ENCODE measurements at places on chromosomes 11 and 22.
A peak's percentile ranks its signal among the peaks of the same experiment; 100 is the strongest.

GRCh38 chr11:47257517-47258316, at the start of gene NR1H3:
NR1H3 (plus strand) TSS chr11:47257996; CDS start chr11:47259217, 1,221 bp downstream.
- DNase-seq = no peak

DNA sequence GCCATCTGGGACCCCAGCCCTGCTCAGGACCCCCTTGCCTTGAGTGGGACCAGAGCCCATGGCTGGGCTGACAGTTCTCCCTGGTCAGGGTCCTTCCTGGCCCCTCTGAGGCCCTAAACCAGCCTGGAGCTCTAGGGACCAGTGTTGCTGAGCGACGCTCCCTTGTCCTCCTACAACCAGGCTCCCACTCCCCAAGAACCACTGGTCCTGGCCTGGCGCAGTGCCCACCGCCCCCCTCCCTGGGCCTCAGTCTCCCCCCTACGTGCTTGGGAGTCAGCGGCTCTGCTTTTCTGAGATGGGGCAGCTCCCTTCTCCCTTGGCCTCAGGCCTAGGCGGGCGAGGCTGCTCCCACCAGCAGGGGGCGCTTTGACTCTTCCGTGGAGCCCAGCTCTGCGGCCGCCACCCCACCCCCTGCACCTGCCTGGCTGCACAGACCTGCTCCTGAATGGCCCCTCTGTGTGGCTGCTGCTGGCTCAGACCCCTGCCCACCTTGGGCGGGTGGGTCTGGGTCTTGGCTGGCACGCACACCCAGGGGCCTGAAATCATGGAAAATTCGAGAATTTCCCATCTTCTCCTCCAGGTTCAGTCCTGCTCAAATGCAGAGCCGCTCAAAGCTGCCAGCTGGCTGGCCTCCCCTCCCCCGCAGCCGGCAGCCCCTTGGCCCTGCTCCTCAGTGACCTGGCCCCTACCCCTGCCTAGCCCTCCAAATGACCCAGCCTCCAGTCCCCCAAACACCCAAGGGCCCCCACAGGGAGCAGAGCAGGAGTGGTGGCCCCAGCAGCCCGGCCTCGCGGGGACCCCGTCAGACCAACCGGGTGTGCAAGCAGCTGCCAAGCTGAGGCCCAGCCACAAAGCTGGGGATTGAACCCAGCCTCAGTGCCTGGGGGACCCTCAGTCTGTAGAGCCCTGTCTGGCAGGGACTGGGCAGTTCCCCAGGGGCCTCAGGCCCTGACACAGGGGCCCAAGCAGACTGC, 9.1 kb downstream of the PRR33 start:
- peak; percentile 29 for DNase-seq

GRCh38 chr11:21142007-21142406, 472.6 kb downstream of the NELL1 start:
- DNase-seq = no peak

DNA sequence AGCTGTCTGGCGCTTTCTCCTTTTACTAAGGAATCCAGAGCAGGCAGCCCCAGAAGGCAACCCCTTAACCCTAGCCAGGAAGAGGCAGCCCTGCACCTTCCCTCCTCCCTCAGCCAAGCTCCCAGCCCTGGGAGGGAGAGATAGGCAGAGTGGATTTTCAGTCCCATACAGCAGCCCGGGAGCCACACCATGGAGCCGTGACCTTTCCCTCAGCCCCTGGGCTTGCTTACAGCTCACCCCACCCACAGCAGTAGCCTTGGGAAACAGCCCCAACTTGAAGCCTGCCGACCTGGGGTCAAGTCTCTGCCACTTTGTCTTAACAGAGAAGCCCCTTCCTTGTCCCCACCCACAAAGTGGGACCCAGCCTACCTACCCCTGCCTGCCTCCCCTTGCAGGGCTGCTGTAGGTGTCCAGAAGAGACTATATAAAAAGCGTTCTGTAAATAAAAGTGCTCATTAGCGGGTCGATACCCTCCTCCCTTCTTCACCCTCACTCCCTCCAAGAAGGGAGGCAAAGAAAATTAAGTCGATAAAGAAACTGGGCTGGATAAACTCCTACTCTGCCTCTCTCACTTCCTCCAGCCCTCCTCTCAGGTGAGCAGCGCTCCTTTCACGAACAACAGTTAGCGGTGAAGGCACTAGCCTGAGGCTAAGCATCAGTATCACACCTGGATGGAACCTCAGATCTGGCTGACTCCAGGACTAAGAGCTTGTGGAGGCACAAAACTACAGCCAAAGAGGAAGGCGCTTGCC, 4.2 kb downstream of the TST start:
- no peak for DNase-seq

GRCh38 chr11:90434858-90435257, 212.0 kb upstream of the CHORDC1 start:
- DNase-seq = no peak

- no peak for DNase-seq
These were observed 52.4 kb downstream of the MCM5 start for GRCh38 chr22:35452351-35452781.

GRCh38 chr11:72743321-72744221, 8.6 kb downstream of the ARAP1 start:
- no peak for DNase-seq

- DNase-seq = no peak
These were observed 113.5 kb upstream of the IGLL5 start for GRCh38 chr22:22773979-22774604.

GRCh38 chr22:48397531-48398180, 1430.0 kb downstream of the BRD1 start:
- no peak for DNase-seq

DNA sequence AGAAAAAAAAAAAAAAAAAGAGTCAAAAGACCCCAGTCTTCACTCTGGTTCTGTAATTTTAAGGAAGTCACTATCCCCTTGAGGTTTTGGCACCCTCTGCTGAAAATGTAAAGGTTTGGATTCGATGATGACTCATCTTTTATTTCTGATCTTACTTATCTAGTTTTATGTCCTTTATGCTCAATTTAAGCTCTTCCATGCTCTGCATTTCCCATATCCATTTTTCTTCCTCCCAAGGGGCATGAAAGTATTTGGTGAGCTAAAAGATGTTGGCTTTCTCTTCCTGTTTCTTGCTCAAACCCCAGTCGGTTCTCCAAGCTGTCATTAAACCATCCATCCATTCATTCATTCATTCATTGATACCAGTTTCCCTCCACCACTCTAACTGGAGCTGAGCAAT, 61.0 kb upstream of the CDON start:
- DNase-seq = no peak

- no peak for DNase-seq
These were observed 88.5 kb upstream of the ANO3 start for GRCh38 chr11:26243426-26243825.

DNA sequence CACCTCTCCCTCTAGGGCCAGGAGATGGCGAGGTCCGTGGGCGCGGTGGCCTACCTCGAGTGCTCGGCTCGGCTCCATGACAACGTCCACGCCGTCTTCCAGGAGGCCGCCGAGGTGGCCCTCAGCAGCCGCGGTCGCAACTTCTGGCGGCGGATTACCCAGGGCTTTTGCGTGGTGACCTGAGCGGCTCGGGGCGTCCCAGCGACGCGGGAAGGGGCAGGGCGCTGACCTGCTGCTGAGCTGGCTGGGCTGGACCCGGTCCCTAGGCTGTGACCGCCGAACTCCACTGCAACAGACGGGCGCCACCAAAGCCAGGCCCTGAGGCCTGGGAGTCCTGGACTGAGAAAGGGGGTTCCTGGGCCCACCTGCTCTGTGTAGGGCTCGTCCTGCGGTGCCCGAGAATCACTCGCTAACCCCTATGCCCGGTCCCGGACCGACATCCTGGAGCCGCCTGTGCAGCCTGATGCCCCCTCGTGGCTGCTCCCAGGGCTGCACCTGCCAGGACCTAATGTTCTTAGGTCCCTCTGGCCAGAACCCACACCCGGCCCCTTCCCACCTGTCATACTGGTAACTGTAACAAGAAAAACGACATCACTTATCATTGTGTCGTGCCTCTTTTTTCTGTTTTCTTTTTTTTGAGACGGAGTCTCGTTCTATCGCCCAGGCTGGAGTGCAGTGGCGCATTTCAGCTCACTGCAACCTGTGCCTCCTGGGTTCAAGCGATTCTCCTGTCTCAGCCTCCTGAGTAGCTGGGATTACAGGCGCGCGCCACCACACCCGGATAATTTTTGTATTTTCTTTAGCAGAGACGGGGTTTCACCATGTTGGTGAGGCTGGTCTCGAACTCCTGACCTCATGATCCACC, 15.0 kb downstream of the RHOD start:
- DNase-seq = peak; percentile 9

GRCh38 chr22:27686534-27686933, 115.0 kb downstream of the MN1 start:
- no peak for DNase-seq

DNA sequence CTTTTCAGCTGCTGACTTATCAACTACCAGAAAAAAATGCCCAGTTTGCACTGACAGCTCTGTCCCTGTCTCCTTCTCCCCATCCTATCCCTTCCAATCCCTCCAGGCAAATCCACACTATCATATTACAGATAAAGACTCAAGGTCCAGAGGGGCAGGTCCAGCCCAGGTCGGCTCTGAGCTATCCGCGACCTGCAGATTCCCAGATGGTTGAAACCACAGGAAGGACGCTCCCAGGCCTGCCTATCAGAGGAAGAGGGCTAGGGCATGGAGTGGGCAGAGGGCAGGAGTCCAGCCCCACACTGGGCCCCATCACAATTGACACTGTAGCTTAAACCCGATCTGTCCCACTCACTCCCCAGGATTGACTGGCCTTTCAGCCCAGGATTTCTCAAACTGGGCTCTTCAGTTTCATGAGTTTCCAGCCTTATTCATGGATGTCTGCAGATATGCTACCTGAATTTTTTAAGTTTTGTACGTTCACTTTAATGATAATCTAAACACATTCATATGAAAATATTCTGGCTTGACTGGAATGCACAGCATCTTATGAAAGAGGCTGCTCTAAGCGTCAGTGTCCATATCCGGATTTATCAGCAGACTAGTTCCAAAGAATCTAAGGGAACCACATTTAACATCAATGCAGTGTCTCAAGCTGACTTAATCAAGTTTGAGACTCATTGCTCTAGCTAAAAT, 16.4 kb upstream of the FCHSD2 start:
- DNase-seq = no peak

DNA sequence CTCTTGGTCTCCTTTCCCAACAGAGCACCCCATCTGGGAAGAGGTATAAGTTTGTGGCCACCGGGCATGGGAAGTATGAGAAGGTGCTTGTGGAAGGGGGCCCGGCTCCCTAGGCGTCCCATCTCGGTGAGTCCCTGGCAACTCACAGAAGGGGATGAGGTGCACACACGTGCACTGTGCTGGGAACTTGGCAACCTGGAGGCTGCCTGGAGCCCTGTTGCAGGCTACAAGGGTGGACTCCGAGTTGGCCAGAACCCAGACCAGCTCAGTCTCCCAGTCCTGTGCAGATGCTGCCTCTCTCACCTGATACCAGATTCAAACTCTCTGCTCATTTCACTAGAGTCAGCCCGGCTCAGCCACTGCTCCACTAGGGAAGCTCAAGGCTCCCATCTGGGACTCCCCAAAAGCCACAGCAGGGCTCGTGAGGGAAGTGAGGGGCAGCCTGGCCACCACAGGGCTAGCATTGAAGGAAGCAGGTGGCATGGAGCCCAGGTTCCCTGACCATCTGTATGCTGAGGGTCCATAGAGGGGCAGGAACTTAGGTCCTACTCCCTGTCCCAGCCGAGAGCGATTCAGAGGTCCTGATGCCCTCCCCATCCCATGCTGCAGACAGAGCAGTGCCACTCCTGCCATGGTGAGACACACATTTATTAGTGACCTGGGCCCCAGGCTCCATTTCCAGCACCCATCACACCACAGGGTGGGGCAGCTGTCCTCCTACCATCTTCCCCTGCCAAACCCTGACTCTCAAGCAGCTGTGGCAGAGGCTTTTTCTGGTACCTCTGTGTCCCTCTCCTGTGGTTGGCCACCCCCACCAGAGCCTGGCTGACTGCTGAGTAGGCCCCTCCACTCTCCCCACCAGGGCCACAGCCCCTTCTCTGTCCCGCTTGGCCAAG, 4.0 kb downstream of the PRR33 start:
- DNase-seq = no peak

DNA sequence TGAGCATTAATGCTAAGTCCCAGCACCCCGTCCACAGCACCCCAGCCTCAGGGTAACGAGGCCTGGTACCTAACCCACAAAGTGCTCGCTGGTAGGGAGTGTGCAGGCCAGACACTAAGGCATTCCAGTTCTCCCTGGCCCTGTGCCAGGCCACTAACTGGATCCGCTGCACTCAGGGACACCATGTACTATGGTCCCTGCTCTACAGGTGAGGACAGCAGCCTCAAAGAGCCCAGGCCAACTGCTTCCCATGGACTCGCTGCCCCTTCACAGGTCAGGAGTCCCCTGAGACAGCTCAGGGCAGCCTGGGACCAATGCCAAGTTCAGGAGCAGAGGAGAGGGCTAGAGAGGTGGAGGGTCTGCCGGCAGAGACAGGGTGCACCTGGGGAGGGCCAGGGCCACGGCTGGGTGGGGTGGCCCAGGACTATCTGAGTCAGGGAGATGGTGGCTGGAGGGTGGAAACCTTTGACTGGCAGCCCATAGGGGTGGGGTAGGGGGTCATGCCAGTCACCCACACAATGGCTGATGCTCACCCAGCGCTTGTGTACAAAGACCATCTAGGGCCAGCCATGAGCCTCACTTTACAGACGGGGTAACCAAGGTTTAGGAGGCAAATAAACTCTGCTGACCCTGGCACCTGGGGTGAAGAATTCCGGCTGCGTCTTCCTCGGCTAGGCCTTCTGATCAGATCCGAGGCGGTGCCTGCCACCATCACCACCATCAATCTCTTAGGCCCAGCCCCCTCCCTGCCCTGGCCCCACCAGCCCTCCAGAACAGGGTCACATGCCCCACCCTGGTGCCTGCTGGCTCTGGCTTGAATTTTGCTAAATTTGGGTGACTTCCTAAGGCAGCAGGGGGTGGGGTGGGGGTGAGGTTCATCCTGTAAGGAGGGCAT, 5.6 kb downstream of the OSBPL5 start:
- DNase-seq = no peak

- DNase-seq = no peak
These were observed 87.6 kb downstream of the LARGE1 start for GRCh38 chr22:33832558-33833151.

GRCh38 chr11:126855536-126855935, 145.0 kb downstream of the KIRREL3 start:
- DNase-seq = no peak

GRCh38 chr11:114713756-114714155, 35.4 kb downstream of the NXPE2 start:
- DNase-seq = no peak

DNA sequence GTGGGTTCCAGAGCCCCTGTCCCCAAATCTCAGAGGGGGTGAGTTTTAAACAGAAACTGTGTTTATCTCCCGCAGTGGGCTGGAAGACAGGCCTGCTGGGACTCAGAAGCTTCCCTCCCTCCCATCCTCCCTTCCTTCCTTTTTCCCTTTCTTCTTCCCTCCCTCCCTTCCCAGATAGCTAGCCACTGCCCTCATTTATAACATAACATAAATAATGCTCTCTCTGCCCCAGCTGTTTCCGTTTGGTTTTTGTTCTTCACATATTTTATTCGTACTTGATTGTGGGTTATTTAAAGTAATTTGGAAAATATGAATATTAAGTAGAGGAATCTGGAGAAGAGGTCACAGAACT, 140.9 kb downstream of the TEAD1 start:
- no peak for DNase-seq

Measured in NK-92 treated with Interleukin-12 subunit alpha and Interleukin-12 subunit beta, amount 100 ng/mL, for 24 hours (cell line).